ENCODE measurements at places on chromosomes 5 and 9. TPM values are rescaled to one million over a fixed set of nuclear protein-coding genes. Genes with fewer than 3 reads are reported as not detected.
A peak's percentile ranks its signal among the peaks of the same experiment; 100 is the strongest.

The TSSK1B gene
- total RNA-seq, result not detected

The KLF4 gene
- total RNA-seq, result 35.4 TPM

The AOPEP gene
- total RNA-seq, result 316 TPM

The SQSTM1 gene
- total RNA-seq, result 421 TPM

The PCDHGB2 gene
- 12.9 TPM for total RNA-seq

DNA sequence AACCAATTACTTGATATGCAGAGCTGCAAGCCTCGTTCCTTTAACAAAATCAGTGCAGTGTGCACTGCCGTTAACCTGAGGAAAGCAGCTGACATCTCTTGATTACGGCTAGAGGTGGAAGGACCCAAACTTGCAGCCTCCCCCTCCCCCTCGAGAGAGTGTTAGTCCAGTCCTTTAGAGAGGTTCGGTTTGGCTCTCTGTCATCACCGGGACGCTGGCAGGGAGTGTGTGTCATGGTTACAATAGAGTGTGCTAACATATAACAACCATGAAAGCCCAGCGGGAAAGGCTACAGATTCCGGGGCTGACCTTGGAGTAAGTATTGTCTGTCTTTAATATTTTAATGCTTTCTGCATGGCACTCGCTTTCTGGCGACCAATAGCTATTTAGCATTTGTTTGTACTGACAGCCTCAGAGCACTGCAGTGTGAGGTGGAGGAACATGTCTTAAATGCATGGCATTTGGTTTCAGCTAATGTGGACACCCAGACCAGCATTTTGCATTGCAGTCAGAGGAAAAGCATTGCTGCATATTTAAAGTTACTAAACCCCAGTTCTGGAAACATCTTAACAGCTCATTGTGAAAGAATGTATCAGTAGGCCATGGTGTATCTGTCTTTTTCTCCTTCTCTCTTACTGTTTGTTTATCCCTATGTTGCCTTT is 237.5 kb downstream of the CD180 start:
- DNase-seq, result peak; percentile 69

DNA sequence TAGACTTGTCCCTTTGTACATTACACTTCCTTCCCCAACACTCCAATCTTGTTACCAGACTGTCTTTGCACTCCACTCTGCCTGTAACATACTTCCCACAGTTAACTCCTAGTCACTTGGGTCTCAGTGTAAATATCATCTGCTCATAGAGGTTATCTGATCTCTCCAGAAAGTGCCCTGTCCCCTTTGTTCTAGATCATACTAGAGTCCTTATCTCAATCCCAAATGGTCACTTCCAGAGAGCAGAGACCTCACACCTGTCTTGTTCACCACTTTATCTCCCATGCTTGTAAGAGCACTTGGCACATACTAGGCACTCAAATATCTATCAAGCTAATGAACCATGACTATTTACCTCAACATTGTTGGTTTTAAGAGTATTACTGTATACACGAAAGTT is 30.4 kb downstream of the SETX start:
- DNase-seq, result no peak

DNA sequence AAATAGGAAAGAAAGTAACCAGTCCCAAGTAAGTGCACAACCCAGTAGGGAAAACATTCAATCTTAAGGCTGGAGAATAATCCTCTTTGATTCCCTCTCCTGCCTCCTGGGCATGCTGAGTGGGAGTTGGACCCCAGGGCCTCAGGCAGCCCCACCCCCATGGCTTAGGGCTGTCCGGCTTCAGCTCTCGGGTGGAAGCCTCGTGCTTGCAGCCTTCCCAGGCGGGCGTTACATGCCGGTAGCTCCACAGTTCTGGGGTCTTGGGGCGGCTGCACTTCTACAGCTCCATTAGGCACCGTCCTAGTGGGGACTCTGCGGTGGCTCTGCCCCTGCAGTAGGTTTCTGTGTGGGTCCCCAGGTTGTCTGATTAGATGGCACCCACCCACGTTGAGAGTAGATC is 10.1 kb downstream of the GLIPR2 start:
- no peak for DNase-seq

DNA sequence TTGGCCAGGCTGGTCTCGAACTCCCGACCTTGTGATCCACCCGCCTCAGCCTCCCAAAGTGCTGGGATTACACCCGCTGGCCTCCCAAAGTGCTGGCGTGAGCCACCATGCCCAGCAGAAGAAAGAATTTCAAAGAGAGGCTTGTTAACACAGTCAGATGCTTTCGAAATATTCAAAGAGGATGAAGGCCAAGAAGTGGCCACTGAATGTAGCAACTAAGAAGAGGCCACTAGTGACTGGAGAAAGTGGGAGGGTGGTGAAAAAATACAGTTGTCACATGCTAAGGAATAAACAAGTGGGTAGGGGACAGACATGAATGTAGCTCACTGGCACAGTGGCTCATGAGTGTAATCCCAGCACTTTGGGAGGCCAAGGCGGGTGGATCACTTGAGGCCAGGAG is 13.0 kb upstream of the TPM2 start:
- DNase-seq, result peak; percentile 1

DNA sequence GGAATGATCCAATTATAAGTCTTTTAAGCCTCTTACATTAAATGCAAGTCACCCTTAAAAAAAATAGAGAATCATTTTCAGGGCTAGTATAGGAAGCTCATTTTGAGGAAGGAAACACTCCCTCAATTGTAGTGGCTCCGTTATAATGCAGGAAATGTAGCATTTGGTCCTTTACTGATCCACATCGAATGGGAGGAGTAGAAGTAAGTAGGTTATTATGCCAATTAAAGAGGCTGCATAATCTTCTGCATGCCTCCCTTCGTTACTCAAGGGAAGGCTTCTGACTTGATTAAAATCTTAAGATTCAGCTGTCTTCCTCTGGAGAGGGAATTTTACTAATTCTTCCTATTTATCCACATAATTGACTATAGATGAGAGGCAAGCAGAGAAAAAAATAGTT is 579.2 kb upstream of the COX7C start:
- DNase-seq, result no peak

GRCh38 chr9:129335464-129336129 is 157.5 kb upstream of the IER5L start:
- peak; percentile 81 for DNase-seq

DNA sequence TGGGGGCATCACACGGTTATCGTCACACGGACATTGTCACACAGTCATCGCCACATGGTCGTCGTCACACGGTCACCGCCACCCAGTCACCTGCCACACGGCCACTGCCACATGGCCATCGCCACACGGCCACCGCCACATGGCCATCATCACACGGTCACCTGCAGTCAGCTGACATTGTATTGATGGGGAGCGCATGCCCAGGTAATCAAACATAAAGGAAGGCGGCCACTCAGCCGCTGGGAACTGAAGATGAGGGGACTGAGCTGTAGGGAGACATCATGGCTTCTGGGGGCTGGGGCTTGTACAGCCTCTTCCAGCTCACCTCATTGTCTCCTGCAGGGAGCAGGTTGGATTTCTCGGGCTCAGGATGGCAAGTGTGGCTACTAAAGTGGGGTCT is 49.2 kb downstream of the MRPL36 start:
- peak; percentile 46 for DNase-seq

Data from sigmoid colon (tissue), 7 donors.